Immature natural killer cell (primary cell): ENCODE measurements at places on chromosomes 7 and 10. TPM values are rescaled to one million over a fixed set of nuclear protein-coding genes. Genes with fewer than 3 reads are reported as not detected.

DNA sequence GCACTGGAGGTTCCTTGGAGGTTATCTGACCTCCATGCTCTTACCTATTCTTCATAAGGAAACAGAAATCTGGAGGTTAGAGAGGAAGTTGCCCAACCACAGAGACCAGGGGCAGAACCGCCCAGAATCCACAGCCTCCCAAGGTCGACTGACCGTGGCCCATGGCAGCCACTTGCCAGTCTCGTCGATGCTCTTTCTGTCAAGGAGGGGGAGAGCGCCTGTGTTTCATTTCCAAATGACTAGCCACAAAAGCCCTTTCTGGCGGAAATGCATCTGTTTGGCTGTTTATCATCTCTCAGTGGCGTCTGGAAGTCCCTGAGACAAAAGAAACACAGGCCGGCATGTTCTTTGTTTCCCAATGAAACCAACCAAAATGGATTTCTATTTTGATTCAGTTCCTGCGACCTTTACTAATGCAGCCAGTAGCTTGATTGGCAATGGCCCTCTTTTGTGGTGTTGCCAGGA is 2.9 kb downstream of the RAMP3 start:
- DNase-seq, result no peak

DNA sequence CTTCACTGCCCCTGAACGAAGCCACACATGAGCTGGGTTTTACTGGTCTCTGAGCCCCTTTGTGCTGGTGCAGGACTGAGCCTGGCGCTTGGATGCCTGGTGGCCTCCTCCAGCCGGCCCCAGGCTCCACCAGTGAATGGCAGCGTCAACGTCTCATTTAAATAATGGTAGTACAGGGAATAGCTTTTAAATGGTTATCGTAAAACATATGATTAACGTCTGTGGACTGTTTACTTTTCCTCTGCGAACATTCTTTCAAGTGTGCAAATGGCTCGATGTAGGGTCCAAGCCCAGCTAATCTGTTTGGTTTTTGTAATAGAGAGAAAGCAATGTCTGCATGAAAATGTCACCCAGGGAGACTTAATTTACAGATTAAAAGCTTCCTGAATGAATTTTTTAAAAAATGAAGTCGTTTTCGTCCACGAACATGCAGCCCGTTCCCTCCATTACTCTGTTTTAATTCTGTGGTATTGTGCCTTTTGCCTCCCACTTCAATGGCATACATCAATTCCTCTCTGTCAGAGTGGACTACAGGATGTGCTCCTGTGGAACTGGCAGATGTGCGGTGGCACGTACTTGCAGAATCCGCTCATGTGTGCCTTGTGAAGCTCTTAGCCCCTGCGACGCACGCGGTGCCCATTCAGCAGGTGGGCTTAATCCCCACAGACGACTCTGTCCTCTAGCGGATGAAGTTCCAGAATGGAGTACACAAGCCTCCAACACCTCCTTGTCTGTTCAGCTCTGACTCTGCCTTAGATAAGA is 192.7 kb downstream of the TCF7L2 start:
- DNase-seq, result no peak

- no peak for DNase-seq
These were observed 201.8 kb downstream of the CCDC3 start for GRCh38 chr10:12799714-12800113.

DNA sequence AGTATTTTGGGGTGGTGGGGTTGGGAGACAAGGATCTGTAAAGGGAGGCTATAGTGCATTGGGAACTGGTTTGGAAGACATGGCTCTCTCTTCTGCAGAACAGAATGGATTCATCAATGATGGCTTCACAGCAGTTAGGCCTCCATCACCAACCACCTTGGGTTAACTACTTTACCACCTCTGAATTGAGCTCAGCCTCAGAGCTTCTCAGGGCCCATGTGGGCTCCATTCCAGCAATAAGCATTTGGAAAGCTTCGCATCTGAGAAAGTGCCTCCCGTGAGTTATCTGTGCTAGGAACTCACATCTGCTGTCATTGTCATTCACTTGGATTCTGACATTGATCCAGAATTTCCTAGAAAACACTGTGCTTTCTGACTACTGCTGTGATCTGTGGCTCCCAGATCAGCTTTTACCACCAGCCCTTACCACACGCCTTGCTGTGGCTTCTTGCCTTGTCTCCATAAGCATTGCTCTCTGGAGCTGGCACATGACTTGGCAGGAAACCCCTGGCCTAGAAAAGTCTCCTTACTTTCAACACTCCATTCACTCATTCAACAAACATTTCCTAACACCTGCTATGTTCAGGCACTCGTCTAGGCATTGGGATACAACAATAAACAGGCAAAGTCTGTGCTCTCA is 70.7 kb upstream of the ADO start:
- DNase-seq, result no peak

- DNase-seq, result no peak
These were observed 59.4 kb downstream of the SHH start for GRCh38 chr7:155752756-155753445.

PAPOLB gene
- not detected for polyA plus RNA-seq

GRCh38 chr7:101678658-101679057 is 49.6 kb upstream of the MYL10 start:
- no peak for DNase-seq

ADAMTS14 gene
- 0.56 TPM for polyA plus RNA-seq
